ENCODE measurements at places on chromosomes 4 and X. TPM values are rescaled to one million over a fixed set of nuclear protein-coding genes. Genes with fewer than 3 reads are reported as not detected.

FAM50A gene
- total RNA-seq: 18.7 TPM

HSFX3 gene
- not detected for total RNA-seq

ADAMTS3 gene
- total RNA-seq: 0.35 TPM

ASMTL gene
- total RNA-seq: 31.4 TPM

Measured in left lobe of liver (tissue), 2 donors.